NCI-H446 treated with DMSO at 0.1 percent for 48 hours (cell line): ENCODE measurements at places on chromosomes 1 and 21.

DNA sequence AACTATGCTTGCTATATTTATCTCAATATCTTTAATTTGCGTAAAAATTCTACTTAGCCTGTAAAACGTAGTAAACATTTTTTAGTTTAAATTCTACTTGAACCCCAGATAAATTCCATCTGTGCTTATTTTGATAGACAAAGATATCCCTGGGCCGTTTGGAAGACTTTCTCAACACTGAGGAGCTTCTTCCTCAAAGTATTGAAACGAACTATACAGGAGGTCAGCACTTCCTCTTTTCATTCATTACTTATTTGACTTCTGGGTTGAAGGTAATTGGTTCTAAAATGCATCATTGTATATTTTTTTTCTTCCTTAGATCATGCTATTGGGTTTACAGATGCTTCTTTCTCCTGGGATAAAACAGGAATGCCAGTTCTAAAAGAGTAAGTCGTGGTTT is 74.7 kb downstream of the HSPA13 start:
- no peak for DNase-seq

GRCh38 chr21:41133874-41134522 is 34.0 kb upstream of the BACE2 start:
- DNase-seq: no peak

DNA sequence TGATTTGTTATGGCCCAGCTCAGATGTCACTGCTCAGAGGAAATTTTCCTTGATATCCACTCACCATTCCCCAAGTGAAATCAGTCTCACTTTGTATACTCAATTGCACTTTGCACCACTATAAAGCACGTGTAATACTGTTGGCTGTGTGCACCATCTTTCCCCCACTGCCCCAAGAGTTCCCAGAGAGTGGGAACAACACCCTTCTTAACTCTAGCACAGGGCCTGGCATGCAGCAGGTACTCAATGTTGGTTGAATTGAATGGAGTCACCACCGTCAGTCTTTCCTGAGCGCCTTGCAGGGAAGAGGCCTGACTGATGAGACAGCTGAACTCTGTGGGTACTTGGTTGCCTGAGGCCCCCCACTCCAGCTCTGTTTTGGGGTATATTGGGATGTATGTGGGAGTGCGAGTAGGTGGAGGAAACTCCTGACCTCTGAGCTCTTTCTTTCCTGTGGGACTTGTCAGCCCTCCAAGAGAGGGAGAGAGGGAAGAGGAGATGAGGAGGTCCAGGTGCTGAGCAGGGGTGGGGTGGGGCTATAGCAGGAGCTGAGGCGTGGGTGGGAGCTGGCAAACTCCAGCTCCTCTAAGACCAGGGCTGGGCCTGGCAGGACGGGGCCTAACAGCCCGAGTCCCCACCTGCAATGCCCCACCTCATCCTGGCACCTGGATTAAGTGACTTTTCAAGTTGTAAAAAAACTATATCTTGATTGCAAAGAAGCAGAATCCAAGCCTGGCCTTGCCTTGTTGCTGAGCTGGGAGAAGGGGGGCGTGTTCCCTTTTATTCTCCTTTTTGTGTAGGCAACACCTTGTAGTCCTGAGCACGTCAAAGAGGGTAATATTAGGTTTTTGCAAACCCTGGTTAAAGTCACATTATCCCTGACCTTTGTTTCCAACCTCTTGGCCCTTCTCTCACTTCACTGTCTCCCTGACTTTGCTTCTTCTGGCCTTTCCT is 19.4 kb upstream of the WASF2 start:
- no peak for DNase-seq

DNA sequence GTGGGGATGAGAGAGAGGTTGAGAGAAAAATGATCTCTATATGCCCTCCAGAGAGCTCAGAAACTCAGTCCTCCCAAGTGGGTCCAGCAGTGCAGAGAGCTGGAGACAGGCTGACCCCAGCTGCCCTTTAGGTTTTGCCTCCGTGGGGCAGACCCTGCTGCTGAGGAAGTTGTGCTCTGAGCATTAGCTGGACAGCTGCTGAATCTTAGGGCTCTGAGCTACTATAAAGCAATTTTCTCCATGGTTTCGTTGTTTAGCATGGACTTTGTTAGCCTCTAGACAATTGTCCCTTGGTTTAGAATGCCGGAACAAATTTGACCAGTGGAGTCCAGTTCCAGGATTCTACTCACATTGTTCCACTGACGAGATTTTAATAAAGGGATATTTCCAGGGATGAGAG is 22.1 kb downstream of the BATF3 start:
- DNase-seq: no peak
